ENCODE measurements at places on chromosomes 4 and X.

DNA sequence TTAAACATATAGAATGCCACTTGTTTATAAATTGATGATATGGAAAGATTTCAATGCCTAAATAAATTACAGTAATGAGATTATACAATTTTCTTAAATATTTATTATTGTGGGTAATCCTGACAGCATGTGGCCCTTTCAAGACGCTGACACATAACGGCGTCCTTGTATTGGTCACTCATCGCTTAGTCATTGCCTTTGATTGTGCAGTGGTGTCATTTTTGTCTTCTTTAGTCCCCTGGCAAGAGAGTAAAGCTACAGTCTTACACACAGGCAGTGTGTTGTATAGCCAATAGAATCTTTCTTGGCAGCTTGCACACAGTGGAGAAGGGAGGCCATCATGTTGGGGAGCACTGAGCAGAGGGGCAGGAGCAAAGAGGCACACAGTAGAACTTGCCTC, 361.8 kb upstream of the GALNT7 start:
- DNase-seq: no peak

- DNase-seq: no peak
These were observed 225.0 kb upstream of the PUDP start for GRCh38 chrX:7372825-7373525.

- no peak for DNase-seq
These were observed 112.6 kb downstream of the TMA16 start for GRCh38 chr4:163606896-163607691.

DNA sequence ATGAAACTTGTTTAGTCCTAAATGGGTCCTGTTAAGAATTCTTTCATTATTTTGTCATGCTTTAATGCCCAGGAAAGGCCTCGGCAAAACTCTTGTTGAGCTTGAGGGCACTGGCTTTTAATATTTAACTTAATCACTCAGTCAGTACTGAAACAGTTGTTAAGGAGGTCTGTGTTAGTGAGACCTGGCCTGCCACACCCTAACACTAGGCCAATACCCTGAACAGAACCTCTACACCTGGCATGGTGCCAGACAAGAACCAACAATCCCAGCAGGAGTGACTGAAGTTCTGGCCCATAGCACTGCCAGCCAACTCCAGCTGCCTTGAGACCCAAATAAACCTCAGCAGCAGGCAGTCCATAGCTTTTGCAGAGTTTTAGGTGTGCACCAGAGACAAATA, 85.7 kb upstream of the ITM2A start:
- DNase-seq: no peak

- no peak for DNase-seq
These were observed 648 bp downstream of the GRK4 start for GRCh38 chr4:2963966-2964471.

GRCh38 chr4:76758290-76758882, 139.6 kb downstream of the SOWAHB start:
- peak; percentile 34 for DNase-seq

GRCh38 chr4:27414887-27415731, 554.5 kb downstream of the STIM2 start:
- DNase-seq: no peak

DNA sequence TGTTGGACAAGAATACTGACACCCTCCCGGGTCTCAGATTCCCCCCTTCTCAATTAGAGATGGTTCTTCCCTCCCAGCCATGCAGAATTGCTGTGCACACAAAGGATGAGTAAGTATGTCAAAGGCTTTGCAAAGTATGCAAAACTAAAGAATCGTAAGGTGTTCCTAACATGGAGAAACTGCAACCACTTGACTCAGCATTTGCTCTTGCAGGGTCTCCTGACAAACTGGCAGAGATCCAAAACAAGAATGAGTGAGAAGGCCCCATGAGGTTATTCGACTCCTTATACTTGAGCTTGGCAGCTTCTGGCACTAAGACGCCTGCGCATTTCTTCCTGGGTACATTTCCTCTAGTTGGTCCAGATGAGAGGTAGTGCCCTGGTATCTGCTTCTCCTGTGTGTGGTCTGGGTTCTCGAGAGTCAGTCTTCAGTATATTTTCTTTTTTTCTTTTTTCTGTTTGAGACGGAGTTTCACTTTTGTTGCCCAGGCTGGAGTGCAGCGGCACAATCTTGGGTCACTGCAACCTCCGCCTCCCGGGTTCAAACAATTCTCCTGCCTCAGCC, 8.2 kb downstream of the FAM184B start:
- DNase-seq: no peak

GRCh38 chrX:24235084-24235710, 78.7 kb downstream of the SUPT20HL2 start:
- no peak for DNase-seq

DNA sequence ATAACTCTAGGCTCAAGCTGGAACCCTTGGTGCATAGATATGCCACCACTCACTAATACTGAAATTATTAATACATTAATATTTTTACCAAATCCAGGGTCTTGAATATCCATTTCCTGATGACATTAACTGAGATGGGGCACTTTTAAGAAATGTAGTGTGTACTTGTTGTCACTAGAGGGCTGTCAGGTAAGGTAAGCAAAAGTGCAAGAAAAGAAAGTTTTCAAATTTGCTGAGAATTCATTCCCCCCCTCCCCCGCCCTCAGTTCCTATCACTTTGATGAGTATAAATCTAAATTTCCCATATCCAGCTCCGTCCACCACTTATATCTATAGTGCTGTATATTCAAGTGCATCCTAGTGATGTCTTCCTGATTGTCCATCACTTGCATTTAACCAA, 20.5 kb upstream of the WDR44 start:
- no peak for DNase-seq

DNA sequence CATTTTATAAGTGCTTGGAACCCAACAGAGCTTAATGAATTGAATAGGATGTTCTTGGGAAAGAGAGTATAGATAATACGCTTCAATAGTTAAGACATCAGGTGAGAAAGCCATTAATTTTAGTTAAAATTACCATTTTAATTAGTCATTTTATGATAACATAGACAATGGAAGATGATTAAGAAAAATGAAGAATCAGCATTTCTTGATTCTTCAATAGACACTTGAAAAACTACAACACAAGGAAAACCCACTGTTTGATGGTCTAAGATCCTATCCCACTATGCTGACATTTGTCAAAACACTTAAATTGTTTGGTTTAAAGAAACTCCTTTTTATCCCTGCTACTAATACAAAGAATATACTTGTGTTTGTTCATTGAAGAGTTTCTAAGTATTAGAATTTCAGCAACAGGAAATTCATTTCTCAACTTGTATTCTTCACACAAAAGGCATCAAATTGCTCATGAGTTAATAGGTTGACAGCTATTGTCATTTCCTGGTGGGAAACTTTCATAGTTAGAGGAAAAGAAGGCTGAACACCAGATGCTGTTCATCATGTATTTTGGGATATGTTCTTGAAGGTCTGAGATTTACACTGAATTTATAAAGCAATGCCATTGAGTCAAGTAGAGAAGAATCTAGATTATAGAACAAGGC, 9.6 kb upstream of the CXCL2 start:
- no peak for DNase-seq

GRCh38 chr4:59455751-59456150, 1744.4 kb upstream of the ADGRL3 start:
- no peak for DNase-seq

Data from RCC 7860 (cell line).